SHP77 treated with DMSO at 0.1 percent for 48 hours (cell line): ENCODE measurements at places on chromosomes 4 and X.

- no peak for DNase-seq
Observed at GRCh38 chr4:105634402-105635080, 73.9 kb downstream of the INTS12 start.

- no peak for DNase-seq
Observed at GRCh38 chrX:69028006-69028760, 137.1 kb downstream of the PJA1 start.

- no peak for DNase-seq
Observed at GRCh38 chr4:186931519-186931918, 207.9 kb upstream of the FAT1 start.

DNA sequence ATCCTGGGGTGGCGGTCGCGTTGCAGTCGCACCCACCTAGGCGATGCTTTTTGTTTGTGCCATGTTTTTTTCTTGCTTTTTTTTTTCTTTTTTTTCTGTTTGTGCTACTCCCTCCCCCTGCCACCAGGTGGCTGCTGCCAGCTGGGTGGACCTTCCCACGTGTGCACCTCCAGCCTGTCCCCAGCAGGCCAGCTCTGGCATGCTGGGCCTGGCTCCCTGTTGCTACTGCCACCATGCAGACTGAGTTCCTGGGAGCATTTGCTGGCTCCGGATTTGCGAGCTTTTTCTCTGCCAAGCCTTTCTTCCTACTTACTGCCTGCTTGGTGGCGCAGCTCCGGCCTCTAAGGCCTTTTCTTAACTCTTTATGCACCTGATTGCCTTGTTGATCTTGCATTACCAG, 161.2 kb upstream of the WDFY3 start:
- no peak for DNase-seq

GRCh38 chrX:14956813-14957582, 83.8 kb downstream of the MOSPD2 start:
- no peak for DNase-seq

DNA sequence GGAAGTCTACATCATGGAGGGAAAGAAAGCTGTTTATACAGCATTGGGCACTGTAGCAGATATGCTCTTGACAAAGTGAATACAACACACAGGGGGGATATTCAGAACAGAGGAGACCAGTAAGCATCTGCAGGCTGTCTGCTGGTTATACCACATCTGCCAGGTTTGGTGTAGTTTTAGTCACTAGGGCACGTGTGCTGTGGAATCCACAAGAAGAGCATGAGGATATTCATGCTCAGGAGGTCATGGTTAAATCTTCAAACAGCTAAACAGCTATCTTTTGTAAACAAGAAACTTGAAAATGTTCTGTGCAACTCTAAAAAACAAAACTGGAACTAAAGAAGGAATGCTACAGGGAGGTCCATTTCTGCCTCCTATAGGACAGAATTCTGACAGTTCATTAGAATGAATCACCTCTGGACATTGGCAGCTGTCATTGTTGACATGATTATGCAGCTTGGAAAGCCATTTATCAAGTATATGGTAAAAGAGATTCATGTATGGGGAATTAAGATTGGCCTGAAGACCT, 175.8 kb downstream of the RCHY1 start:
- no peak for DNase-seq

GRCh38 chr4:41526628-41527027, 11.3 kb upstream of the LIMCH1 start:
- DNase-seq, result no peak

- no peak for DNase-seq
Observed at GRCh38 chrX:118350221-118350620, 4.3 kb downstream of the WDR44 start.

GRCh38 chr4:61440321-61440720, 240.2 kb downstream of the ADGRL3 start:
- no peak for DNase-seq
